ENCODE measurements at places on chromosomes 2 and 18.
A peak's percentile ranks its signal among the peaks of the same experiment; 100 is the strongest.

DNA sequence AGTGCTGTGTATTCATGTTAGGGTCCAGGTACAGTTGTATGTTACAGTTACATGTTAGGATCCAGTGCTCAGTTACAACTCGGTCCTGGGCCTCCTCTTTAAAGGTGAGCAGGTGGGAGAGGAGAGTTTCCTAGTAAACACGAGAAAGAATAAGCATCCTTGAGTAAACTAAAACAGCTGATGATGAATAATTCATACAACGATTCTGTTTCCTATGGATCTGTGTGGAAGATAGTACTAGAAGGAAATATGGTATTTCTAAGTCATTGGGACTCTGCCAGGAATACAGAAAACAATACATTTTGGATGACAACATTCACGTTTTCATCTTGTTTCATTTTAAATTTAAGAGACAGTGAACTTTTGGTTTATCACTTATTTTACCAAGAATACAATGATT is 29.5 kb downstream of the SNTG2 start:
- ATAC-seq = no peak

DNA sequence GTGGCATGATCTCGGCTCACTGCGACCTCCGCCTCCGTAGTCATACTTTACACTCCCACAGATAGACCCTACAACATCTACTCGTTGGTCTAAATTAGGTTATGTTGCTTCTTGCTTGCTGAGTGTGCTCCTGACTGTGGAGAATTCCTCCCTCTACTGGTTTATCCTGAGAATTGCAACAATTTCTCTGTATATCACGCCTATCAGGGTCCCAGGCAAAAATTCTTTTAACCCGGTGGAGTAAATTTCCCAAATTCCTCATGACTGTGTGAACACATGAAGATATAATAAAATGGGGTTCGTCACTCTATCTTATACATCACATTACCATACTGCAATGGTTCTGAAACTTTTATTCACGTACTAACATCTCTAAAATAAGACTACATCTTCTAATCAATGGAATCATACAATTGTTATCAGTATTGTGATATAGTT is 156.7 kb downstream of the EVA1A start:
- peak; percentile 55 for ATAC-seq

- peak; percentile 79 for ATAC-seq
Observed at GRCh38 chr18:48133671-48134251, 203.3 kb upstream of the SMAD2 start.

- ATAC-seq = no peak
Observed at GRCh38 chr18:56302156-56302555, 336.2 kb downstream of the TXNL1 start.

- no peak for ATAC-seq
Observed at GRCh38 chr2:211391189-211391567, 834.8 kb downstream of the CPS1 start.

- no peak for ATAC-seq
Observed at GRCh38 chr2:68135448-68136320, 22.0 kb upstream of the PNO1 start.

DNA sequence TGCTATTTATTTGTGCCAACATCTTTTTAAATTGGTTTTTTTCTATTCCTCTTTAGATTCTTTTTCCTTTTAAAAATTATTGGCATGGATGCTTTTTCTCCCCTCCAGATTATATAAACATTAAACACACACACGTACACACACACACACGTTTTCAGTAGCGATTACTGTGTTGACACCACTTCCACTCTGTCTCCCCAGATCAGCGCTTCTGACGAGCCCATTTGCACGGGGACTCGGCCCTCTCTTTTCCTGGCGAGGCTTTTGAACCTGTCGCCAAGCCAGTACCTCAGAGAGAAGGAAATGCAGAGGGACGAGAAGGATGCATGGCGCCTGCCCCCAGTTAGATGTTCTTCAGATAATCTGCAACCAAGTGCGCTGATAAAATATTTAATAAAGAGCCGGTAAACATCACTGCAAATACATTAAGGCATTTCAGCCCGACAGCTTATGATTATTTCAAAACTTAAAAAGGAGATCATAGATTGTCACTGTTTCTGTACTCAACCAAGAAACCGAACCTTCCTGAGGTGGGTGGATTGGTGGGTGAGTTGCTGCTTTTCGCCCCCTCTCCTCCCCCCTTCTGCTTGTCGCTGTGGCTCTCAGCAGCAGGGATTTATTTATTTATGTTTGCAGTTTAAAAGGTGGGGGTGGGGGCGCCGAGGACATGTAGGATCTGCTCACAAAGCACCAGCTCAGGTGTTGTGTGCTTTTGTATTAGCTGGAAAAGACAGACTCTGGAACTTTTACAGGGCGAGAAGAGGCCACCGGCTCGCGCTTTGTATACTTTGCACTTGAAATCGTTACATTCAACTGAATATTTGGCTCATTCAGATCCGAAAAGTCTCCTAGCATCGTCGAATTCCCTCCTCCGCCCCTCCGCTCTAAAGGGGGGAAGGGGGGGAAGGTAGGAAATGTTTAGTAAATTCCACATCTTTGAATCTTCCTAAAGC is 787 bp upstream of the TBR1 start:
- no peak for ATAC-seq
